ENCODE measurements at places on chromosomes 6 and 20.

- no peak for DNase-seq
Observed at GRCh38 chr6:17886891-17887290, 100.5 kb downstream of the KIF13A start.

GRCh38 chr6:45686841-45687569, 309.3 kb upstream of the SUPT3H start:
- no peak for DNase-seq

DNA sequence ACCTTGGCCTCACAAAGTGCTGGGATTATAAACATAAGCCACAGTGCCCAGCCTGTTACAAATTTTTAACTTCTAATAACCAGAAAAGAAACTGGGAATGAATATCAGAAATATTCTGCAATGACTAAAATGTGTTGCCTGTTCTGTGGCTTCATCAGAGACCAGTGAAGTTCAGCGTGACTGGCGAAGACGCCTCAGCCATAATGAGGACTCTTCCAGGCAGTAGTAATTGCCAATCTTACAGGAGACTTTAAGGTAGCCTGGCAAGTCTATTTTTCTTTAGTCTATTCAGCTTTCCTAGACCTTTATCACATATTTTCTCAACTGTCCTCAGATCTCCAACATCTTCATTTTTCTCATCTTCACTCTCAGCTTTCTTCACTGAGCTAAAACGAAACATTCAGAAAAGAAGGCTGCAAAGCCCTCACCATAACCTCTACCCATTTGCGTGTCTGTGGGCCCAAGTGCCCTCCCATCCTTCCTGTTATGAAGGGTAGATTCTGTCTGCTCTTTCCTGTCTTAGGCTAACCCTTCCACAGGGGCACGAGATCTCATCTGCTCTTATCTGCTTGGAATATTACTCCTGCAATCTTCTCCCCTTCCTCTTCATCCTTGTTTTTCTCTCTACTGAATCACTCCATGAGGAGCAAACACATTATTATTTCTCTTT, 42.0 kb upstream of the OLIG3 start:
- DNase-seq = no peak

- DNase-seq = no peak
Observed at GRCh38 chr20:40462566-40462965, 226.5 kb downstream of the MAFB start.

DNA sequence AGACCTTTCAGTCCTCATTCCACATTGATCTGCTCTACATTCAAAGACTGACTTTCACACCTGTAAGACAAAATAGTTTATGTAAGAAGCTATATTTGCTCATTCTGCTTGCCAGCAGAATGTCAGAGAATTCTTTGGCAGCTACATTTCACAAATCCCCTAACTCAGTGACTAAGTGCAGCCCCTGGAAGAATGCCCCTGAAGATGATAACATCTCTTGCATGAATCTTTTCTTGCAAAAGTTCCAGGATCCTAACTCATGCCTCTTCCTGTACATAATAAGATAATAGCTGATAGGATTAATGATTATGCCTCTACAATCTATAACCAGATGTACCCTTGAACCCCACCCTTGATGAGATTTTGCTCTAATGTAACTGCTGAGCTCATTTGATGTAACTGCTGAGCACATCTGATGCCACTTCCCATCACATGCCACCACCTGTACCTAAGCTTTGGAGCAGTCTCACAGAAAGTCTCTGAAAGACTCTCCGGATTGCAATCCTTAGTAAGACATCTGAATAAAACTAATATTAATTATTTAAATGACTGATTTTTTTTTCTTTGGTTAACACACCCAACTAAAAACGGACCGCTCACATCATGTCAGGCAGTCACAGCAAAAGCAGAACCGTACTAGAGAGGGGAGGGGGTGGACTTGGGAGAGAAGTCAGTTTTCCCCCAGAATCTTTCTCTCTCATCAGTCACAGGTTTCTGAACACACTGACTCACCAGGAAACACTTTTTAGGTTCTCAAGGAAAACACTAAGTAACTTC, 684 bp upstream of the DNAH8 start:
- no peak for DNase-seq

- DNase-seq = no peak
Observed at GRCh38 chr6:163501026-163501425, 86.5 kb downstream of the QKI start.

GRCh38 chr6:5337573-5337972, 76.3 kb downstream of the FARS2 start:
- DNase-seq = no peak

- DNase-seq = no peak
Observed at GRCh38 chr6:1865585-1865984, 255.9 kb downstream of the FOXC1 start.
